ENCODE measurements at places on chromosomes 4 and X. TPM values are rescaled to one million over a fixed set of nuclear protein-coding genes. Genes with fewer than 3 reads are reported as not detected.

DNA sequence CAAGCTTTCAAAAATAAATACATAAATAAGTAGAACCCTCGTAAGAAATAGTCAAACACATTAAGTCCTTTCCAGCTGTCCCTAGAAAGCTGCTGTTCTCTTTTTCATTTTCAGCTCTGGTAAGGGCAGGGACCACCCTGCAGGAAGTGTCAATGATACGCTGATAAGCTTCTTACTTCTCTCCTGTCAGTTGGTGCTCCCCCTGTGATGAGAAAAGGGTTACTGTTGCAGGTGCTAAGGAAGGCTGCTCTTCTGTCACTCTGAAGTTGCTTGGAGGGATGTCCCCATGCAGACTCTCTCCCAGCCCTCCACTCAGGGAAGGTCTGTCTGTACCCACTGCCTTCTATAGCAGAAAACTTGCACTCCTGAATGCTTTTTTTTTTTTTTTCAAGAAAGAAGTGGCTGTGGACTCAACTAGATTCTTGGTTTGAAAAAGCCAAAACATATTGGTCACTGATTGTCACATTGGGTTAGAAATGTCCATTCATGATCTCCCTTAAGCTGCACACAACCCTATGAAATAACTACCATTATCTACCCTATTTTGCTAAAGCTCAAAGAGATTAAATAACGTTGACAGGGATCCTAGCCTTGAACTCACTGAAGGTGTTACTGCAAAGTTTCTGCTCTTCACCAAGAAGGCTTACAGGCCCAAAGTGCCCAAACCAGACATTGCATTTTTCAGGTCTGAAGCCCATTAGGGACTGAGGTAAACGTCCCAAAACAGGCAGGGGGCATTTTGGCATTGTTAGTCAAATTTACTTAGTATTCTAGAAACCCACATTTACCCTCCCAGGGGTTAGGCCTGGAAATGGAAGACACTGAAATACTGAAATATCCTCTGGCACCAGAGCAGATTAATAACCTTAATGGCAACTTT, 1.2 kb downstream of the CXCL3 start:
- no peak overlapping the region for H3K4me3 ChIP-seq
- no peak for DNase-seq
- no peaks in the 10 kb centered on the region for H3K36me3 ChIP-seq
- no peak overlapping the region for H3K27ac ChIP-seq

DNA sequence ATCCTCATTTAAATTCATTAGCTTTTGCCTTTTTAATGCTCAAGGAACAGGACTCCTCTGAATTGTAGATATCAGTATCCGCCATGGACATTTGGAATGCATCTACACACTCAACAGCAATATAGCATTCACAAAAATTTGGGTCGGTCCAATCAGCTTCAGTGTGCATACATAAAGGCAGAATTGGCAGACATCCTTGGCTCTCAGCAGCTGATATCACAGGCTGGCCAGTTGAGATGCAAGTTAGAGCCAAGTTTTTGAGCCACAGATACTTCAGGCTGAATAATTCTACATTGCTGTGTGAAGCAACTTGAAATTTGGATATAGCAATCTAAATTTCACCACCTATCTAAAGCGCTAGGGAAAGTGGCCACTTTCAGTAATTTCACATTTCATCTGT, 821.1 kb downstream of the PCDH19 start:
- no peaks in the 10 kb centered on the region for H3K4me1 ChIP-seq
- no peaks in the 10 kb centered on the region for H3K36me3 ChIP-seq
- H3K27ac ChIP-seq: no peak overlapping the region
- DNase-seq: no peak
- no peaks in the 10 kb centered on the region for H3K27me3 ChIP-seq

DNA sequence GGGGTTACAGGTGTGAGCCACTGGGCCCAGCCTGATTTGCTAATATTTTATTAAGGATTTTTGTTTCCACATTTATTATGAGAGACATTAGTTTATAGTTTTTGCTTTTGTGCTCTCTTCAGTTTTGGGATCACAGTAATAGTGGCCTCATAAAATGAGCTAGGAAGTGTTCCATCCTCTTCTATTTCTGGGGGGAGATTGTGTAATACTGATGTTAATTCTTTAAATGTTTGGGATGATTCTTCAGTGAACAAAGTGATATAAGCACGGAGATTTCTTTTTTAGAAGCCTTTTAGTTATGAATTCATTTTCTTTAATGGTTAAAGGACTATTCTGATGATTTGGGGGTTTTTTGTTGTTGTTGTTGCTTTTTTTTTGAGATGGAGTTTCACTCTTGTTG, 41.3 kb downstream of the RBMX start:
- H3K27ac ChIP-seq: no peak overlapping the region
- DNase-seq: no peak
- no peaks in the 10 kb centered on the region for H3K4me1 ChIP-seq
- no peaks in the 10 kb centered on the region for H3K27me3 ChIP-seq

- H3K27ac ChIP-seq: no peak overlapping the region
- DNase-seq: no peak
- H3K4me3 ChIP-seq: no peak overlapping the region
- H3K4me1 ChIP-seq: no peaks in the 10 kb centered on the region
- H3K27me3 ChIP-seq: no peaks in the 10 kb centered on the region
Measured at GRCh38 chr4:106595906-106596305, 227.3 kb upstream of the GIMD1 start.

- H3K36me3 ChIP-seq: no peaks in the 10 kb centered on the region
- no peaks in the 10 kb centered on the region for H3K27me3 ChIP-seq
- H3K27ac ChIP-seq: no peak overlapping the region
- no peak for DNase-seq
Measured at GRCh38 chrX:85620466-85620865, 241.0 kb upstream of the POF1B start.

DNA sequence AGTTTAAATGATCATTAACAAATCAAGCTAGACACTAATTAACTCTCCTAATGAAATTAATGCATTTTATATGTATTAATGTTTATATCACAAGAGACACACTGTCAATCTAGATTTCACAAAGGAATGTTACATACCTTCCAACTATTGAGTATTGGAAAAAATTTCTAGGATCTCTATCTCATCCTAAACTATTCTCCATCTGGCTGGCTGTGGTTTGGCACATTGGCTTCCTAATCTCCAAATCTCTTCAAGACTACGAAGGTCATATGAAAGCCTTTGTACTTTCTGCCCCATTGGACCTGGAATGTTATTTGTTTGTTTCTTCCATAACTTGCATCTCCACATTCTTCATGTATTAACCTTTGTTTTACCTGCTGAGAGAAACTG, 1160.0 kb downstream of the ADGRL3 start:
- DNase-seq: no peak
- H3K27me3 ChIP-seq: no peaks in the 10 kb centered on the region

DNA sequence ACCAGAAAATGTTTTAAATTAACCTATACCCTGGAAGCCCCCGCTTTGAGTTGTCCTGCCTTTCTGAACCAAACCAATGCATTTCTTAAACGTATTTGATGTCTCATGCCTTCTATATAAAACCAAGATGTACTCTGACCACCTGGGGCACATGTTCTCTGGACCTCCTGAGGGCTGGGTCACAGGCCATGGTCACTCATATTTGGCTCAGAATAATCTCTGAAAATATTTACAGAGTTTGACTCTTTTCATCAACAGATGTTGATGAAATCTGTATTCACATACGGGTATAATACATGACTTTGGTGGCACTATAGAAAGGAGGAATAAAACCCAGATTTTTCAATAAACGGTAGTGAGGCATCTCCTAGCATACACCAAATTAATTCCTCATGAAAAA, 55.7 kb downstream of the STAP1 start:
- no peaks in the 10 kb centered on the region for H3K4me1 ChIP-seq
- no peaks in the 10 kb centered on the region for H3K27me3 ChIP-seq
- H3K27ac ChIP-seq: no peak overlapping the region
- no peak overlapping the region for H3K4me3 ChIP-seq
- H3K36me3 ChIP-seq: peaks cover 21% of the 10 kb centered on the region

DNA sequence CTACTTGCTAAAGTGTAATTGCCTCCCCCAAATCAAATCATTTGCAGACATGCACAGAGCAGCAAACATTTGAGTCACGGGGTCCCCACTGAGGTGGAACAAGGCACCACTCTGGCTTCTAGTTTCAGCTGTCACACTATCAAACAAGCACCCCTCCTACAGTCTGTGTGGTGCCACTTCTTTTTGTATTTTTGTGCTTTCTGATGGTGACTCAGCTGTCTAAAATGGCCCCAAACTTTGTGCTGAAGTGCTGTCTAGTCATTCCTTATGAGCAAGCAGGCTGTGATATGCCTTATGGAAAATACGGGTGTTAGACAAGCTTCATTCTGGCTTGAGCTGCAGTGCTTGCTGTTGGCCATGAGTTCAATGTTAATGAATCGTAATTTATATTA, 15.4 kb downstream of the IGFBP7 start:
- DNase-seq: no peak
- H3K4me3 ChIP-seq: no peak overlapping the region
- peaks cover 7% of the 10 kb centered on the region for H3K27me3 ChIP-seq
- no peak overlapping the region for H3K27ac ChIP-seq
- no peaks in the 10 kb centered on the region for H3K36me3 ChIP-seq

GRCh38 chr4:158624889-158625478, 46.7 kb downstream of the C4orf46 start:
- H3K27ac ChIP-seq: no peak overlapping the region
- DNase-seq: peak; percentile 55
- H3K4me1 ChIP-seq: no peaks in the 10 kb centered on the region
- H3K36me3 ChIP-seq: no peaks in the 10 kb centered on the region
- no peak overlapping the region for H3K4me3 ChIP-seq

GRCh38 chr4:25155947-25156346, 4.3 kb downstream of the SEPSECS start:
- H3K4me1 ChIP-seq: peaks cover 8% of the 10 kb centered on the region
- H3K4me3 ChIP-seq: no peak overlapping the region
- H3K36me3 ChIP-seq: peaks cover 6% of the 10 kb centered on the region
- H3K27ac ChIP-seq: no peak overlapping the region
- no peak for DNase-seq
- H3K27me3 ChIP-seq: no peaks in the 10 kb centered on the region

The PWWP3B gene
- not detected for total RNA-seq

The CPLX1 gene
- total RNA-seq: 0.62 TPM

The RBM47 gene
- total RNA-seq: 1.5 TPM

The MORF4L2 gene
- total RNA-seq: 176 TPM

The C4orf36 gene
- total RNA-seq: not detected

The KLHL4 gene
- 0.27 TPM for total RNA-seq

The HTR2C gene
- total RNA-seq: not detected

The BEND4 gene
- total RNA-seq: 0.30 TPM

The ZCCHC18 gene
- 4.3 TPM for total RNA-seq

The C4orf50 gene
- total RNA-seq: 3.5 TPM
